ENCODE measurements at places on chromosomes 6 and 20.

GRCh38 chr6:155100591-155100990 is 105.5 kb downstream of the TIAM2 start:
- DNase-seq = no peak

- DNase-seq = peak; percentile 77
These were observed 43.4 kb downstream of the QKI start for GRCh38 chr6:163457637-163458561.

DNA sequence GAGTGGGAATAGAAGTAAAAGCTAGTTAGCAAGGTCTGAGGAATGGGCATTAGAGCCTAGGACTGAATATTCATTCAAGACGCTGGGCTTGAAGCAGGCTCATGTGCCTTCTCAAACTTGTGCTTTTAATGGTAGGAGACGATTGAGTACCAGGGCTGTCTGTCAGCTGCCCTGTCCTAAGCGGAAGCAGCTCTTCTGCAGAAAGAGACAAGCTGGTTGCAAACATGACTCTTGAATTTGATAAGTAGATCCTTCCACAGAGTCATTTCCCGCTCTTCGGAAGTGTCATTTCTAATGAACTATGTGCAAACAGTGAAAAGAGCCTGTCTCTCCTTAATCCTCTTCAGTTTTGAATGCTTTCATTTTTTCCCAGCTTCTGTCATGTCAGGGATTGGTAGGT is 176.4 kb downstream of the TFAP2B start:
- DNase-seq = no peak

DNA sequence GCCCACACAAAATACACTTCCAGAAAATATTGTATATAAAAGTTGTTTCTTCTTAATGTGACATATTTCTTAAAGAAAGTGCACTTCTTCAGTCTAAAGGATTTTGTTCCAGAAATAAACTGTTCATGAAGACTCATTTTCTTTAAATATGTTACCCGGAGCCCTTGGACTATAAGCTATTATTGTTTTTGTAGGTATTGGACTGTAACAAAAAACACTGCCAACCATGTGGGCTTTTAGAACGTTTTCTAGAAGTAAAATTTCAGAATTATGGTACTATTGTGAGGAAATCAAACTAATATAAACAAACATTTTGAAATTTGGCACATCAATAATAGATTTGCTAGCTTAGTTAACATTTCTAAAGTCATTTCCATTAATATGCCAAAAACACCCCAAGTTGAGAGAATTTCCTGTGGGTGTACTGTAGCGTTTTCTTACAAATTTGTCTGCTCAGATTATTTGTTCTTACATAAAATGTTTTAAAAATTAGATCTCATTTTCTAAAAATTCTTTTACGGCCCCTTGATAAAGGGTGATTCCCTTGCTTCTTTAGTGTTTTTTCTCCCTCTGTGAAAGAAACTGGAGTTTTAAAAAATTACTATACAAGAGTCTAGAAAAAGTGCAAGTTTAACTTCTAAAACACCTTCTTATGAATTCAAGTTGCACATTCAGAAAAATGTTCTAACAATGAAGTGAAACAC is 3.4 kb downstream of the NKX2-4 start:
- no peak for DNase-seq

- DNase-seq = no peak
These were observed 485.7 kb upstream of the JARID2 start for GRCh38 chr6:14759976-14760672.

DNA sequence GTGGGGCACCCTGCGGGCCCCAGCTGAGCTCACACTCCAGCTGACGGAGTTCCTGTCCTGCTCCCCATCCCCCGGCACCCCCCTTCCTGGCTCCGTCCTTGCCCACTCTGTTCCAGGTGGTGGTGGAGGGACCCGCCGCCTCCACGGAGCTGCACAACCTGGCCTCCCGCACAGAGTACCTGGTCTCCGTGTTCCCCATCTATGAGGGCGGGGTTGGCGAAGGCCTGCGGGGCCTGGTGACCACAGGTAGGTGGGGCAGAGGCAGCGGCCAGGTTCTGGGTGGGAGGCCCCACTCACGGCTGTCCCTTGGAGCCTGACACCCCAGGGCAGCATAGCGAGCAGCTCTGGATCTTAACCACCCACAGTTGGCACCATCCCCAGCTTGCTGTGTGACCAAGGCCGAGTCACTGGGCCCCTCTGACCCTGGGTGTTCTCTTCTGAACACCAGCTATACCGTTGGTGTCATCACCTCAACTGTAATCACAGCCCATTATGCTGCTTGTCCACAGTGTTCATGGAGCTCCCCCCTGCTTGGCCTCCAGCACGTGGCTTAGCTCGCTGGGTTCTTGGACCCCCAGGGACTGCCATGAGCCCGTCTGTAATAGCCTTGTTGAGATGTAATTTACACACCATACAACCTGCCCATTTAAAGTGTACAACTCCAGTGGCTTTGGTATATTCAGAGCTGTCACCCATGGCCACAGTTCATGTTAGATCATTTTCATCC is 17.4 kb downstream of the COL20A1 start:
- no peak for DNase-seq

GRCh38 chr20:50491926-50492634 is 18.1 kb upstream of the PTPN1 start:
- peak; percentile 92 for DNase-seq

GRCh38 chr6:94673251-94673650 is 904.1 kb upstream of the MANEA start:
- no peak for DNase-seq

- no peak for DNase-seq
These were observed 74.5 kb downstream of the TRDN start for GRCh38 chr6:123562264-123562663.

DNA sequence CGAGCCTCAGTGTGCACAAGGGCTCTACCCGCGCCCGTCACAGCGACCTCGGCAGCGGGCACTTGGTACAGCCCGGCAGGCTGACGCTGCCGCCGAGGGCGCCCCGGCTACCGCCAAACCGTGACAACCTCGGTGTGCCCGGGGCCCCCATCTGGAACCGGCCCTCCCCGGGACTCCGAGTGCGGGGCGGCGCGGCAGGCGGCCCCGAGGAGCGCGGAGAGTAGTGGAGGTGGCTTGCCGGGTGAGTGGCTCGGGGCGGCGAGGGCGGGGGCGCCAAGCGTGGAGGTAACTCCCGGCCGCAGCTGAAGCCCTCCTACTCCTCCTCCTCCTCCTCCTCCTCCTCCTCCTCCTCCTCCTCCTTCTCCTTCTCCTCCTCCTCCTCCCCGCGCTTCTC is at the start of gene ISM1:
TSS of gene ISM1 (plus strand) at position 371 of the 394 bp plus-strand sequence. CDS start 503 bp downstream, outside the sequence.
- DNase-seq = no peak

DNA sequence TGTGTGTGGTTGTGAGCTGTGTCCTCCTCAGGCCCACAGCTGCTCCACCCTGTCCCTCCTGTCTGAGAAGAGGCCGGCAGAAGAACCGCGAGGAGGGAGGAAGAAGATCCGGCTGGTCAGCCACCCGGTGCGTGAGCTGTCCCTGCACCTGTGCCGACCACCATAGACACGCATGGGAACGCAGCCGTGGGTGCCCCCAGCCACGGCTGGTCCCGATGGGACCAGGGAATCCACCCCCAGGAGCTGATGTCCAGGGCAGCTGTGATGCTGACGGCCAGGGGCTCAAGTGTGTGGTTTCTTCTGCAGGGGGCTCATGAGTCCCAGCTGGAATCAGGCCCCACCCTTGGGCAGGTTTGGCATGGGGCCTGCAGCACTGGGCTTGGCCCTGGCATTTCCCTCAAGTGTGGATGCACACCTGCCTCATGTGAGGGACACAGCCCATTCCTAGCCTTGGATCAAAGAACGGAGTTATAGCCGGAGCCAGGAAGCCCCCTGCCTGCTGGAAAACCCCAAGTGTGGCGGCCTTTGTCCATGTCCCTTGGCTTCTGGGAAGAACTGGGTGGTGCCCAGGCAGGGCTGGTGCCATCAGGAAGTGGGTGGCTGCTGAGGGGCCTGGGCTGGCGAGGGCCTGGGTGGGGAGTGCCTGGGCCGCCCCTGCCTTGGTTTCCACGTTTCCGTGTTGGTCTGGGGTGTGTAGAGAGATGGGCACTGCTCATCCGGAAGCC is 4.6 kb upstream of the TNFRSF6B start:
- DNase-seq = no peak

- no peak for DNase-seq
These were observed 100.4 kb upstream of the BACH2 start for GRCh38 chr6:90397047-90397446.

- no peak for DNase-seq
These were observed 215.1 kb upstream of the QKI start for GRCh38 chr6:163199371-163199770.

DNA sequence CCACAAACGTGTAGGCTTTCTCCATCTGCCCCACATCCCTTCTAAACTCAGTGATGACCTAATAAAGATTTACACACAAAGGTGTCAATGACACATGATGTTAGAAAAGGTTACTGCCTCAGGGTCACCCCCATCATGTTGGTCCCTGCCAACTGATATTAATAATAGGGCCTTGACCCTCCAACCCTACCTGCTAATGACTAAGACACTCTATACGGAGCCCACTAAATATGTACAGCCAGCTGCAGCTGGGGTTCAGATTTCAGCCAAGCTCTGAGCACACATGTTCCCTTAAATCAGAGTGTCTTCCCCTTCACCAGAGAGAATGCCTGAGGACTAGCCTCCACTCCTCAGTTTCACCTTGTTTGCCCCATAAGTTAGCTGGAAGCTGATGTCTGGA is 67.4 kb upstream of the SNRPB2 start:
- DNase-seq = no peak

GRCh38 chr20:59627298-59627697 is 23.0 kb downstream of the PHACTR3 start:
- no peak for DNase-seq

DNA sequence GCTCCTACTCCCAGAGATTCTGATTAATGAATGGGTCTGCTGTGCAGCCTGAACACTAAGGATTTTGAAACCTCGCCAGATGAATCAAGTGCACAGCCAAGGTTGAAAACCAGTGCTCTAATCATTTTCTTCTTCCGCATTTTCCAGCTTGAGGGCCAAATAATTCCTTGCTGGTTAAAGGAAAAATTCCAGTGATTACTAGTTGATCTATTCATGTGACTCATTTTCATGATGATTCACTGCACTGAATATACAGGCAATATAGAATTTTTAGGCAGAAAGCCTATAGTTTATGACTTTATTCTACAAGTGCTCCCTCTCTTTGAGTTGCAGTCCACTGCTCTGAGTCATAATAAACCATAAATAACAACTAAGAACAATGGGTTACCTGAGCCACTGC is 80.6 kb upstream of the PROKR2 start:
- no peak for DNase-seq

GRCh38 chr6:128509709-128510108 is 10.7 kb downstream of the PTPRK start:
- no peak for DNase-seq

DNA sequence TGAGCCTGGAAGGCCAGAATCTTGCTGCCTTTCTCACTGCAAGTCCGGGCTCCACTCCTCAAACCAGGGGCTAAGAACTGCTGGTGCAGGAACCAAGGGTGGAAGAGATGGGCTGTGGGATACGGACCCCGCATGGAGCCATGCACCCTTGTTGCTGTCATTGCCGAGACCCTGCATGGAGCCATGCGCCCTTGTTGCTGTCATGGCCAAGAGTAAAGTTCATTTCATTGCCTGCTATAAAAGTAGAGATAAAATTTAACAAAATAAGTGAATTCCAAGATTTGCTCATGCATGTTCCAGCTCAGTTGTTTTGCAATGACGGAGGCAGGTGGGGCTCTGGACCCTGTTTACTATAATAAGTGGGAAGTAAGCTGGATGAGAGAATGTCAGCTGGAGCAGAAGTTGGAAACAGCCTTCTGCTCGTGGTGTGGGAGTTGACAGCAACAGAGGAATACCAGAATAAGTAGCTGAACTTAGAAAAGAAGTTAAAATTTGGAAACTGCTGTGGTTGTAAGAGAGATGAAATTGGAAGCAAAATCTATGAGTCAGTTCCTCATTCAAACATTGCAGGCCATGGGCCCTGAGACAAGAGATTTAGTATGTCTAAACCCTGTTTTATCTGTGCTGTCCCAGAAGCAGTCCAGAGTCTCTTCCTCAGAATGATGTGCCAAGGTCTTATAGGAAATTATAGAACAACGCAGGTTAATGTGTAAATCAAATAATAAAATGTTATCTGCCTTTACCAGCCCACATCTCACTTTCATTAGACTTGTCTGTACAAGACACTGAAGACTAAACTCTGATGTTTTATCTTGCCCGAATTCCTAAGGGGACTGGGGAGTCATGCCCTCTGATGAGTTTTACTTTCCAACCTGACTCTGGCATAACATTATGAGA is 15.8 kb upstream of the THBS2 start:
- peak; percentile 22 for DNase-seq

GRCh38 chr6:41449399-41450245 is 96.6 kb upstream of the FOXP4 start:
- DNase-seq = peak; percentile 22

DNA sequence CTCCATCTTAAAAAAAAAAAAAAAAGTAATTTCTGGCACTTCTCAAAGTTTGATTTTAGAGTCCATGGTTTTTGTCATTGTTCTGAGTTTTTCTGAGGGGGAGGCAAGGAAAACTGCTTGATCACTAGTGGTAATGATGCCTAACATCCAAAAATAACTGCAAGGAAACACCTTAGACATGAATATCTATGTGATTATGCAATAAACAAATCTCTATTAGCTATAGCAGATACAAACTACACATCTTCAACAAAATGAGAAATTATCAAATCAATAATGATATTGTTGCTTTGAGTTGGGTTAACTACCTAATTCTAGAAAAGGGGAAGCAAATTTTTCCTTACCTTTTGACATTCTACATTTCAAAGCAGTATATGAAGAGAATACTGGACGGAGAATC is 230.9 kb upstream of the JARID2 start:
- DNase-seq = no peak

- DNase-seq = peak; percentile 37
These were observed 144.9 kb downstream of the TFAP2A start for GRCh38 chr6:10269814-10270472.

- peak; percentile 5 for DNase-seq
These were observed 18.4 kb downstream of the SCP2D1 start for GRCh38 chr20:18831830-18832499.

GRCh38 chr6:64034291-64034690 is 398.7 kb downstream of the PHF3 start:
- no peak for DNase-seq

- no peak for DNase-seq
These were observed 376.7 kb upstream of the CITED2 start for GRCh38 chr6:139751179-139751578.

- no peak for DNase-seq
These were observed 13.1 kb downstream of the GABRR1 start for GRCh38 chr6:89204096-89204495.

- peak; percentile 31 for DNase-seq
These were observed 400.0 kb upstream of the CDH4 start for GRCh38 chr20:60851826-60852704.

- no peak for DNase-seq
These were observed 101.7 kb upstream of the SPACA1 start for GRCh38 chr6:87945966-87946365.

DNA sequence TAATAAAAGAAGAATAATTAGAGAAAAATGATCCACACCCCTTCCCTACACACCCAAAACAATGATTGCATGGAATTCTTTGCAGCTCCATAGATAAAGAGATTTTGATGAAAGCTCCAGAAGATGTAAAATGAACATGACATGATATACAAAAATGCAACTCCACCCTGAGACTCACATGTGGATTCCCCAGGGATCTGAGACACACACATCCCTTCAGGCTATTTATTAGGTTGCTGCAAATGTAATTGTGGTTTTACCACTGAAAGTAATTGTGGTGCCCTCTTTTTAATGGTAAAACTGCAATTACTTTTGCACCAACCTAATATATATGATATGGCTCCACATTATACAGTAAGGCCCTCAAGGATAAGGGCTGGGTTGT is 40.4 kb upstream of the TBC1D7 start:
- DNase-seq = no peak

- DNase-seq = no peak
These were observed 27.5 kb downstream of the PTPN1 start for GRCh38 chr20:50537546-50538201.

All from MCF 10A (cell line).